ENCODE measurements at places on chromosomes 13 and 19.
A peak's percentile ranks its signal among the peaks of the same experiment; 100 is the strongest.

DNA sequence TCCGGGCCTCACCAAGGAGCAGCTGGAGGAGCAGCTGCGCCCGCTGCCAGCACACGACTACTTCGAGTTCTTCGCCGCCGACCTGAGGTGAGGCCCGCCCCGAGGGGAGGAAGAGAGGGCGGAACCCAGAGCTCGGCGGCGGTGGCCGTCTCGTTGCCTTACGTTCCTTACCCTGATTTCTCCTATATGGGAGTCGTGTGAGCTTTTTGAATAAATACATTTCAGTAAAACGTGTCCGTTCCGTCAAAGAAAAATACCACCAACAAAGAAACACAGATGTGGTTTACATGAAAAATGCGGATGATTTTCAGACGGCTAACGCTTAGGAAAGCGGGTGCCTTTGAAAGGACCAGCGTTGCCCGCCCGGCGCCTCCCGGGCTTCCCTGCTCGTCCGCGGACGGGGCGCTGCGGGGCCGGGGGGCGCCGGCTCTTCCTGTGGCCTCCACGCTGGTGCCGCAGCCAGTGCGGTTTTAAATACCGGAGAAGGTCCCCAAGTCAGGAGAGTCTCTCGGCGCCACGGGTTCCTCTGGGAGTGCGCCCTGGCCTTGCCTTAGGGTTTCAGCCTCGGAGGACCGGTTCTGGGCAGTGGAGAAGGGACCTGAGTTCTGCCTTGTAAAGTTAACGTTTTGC, 755 bp downstream of the UPF3A start:
- DNase-seq, result no peak

DNA sequence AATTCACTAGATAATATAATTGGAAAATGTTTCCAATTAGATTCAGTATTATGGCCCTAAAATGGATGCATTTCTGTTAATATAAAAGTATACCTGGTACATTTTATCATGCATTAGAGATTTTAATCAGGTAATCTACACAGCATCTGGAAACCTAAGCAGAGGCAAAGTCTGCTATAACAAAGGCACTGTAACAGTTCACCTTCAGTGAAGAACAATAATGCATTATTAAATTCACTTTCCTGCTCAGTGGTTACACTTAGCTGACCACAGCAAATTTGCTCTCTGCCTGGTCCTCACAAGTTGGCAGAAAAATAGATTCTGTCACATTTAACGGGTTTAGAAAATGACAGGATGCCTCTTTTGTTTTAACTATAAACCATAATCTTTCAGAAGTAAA, 326.9 kb downstream of the DACH1 start:
- no peak for DNase-seq

GRCh38 chr19:40457048-40457447, 8.5 kb downstream of the BLVRB start:
- no peak for DNase-seq

- peak; percentile 57 for DNase-seq
Observed at GRCh38 chr13:59677966-59678814, 485.5 kb downstream of the DIAPH3 start.

DNA sequence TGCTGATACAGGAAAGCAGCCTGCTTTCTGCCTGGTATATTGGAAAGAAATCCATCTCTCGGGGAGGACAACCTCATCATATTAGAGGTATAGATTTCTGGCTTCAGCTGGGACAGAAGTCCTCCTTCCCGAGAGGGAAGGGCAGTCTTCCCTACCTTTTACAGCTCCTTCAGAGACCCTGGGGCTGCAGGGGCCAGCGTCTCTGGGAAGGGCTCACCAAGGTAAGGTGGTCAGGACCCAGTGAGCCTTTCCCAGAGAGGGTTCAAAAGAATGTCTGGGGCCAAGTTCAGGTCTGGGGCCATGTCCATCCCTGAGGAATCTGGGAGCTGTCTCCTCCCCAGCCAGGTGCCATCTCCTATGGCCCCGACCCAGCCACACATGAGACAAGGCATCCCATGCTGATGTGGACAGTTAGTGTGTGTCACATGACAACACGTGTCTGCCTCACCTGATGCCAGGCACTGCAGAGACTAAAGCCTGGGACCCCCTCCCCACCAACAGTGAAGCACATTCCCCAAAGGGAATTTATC, 136.4 kb downstream of the URI1 start:
- DNase-seq, result no peak

- DNase-seq, result peak; percentile 99
Observed at GRCh38 chr19:55216461-55217198, 7.3 kb upstream of the PTPRH start.

DNA sequence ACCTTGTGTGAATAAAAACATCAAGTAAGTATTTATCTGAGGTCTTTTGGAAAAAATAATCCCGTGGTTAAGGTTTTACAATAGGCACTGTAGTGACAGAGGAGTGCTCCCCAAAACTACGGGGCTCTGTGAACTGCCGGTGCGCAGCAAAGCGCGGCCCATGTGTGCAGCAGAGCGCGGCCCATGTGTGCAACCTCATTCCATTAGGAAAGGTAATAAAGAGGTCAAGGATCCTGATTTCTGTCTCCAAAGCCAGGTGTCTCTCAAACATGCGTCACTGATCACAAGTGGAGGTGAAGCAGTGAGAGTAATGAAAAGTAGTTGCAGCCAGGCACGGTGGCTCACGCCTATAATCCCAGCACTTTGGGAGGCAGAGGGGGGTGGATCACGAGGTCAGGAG, 58.7 kb downstream of the MRPL57 start:
- DNase-seq, result no peak

DNA sequence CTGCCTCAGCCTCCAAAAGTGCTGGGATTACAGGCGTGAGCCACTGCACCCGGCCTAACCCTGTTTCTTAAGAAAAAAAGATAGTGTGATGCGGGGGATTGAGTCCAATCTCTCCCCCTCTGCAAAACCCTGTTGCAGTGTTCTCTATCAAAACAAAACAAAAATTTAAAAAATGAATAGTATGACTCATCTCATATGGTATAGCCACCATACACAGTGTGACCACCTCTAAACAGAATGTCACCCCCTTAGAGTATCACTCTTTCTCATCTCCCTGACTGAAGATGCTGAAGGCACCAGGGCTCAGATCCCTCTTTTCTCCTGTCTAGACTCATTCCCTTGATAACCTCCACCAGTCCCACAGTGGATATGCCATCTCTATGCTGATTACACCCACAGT, 6.8 kb upstream of the ERF start:
- no peak for DNase-seq

- peak; percentile 3 for DNase-seq
Observed at GRCh38 chr19:52896431-52897137, 851 bp downstream of the ZNF320 start.

GRCh38 chr19:42255766-42256745, 1.1 kb upstream of the ERF start:
- DNase-seq, result peak; percentile 46

GRCh38 chr19:19460761-19461265, 54.5 kb downstream of the TSSK6 start:
- DNase-seq, result peak; percentile 49

- peak; percentile 97 for DNase-seq
Observed at GRCh38 chr13:113887700-113888201, 23.9 kb upstream of the GAS6 start.

GRCh38 chr13:90108547-90108946, 1238.9 kb upstream of the MIR17HG start:
- no peak for DNase-seq

DNA sequence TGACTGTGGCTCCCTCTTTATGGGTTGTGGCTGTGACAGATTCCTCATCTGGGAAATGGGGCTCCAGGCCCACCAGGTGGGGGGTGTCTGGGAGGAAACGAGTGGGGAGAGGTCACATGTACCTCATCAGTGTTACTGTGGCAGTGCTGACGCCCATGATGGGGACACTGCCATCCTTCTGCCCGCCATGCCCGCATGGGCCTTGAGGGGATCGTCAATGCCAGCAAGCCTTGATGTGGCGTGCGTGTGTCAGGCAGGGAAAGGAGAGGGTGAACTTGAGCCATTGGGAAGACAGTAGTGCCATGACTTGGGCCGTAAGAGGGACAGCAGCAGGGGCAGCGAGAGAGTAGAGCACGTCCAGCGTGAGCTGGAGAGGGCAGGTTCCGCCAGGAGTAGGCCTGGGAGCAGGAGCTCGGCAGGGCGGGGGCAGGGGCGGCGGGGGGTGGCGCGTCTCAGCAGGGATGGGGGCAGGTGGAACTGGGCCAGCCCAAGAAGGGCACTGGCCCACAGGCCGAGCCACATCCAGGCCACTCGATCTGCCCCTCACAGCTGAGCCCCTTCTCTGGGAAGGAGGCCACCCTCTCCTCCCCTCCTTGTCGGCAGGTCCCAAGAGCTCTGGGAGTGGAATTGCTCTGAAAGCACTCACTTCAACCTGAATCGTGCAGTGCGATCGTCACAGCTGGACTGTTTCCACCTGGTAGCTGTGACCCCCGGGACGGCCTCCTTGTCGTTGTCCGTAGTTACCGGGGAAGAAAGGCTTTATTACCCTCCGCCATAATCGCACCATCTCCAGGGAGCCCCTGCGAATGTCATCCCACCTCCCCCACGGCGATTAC, 9.9 kb downstream of the KLHL26 start:
- DNase-seq, result no peak

DNA sequence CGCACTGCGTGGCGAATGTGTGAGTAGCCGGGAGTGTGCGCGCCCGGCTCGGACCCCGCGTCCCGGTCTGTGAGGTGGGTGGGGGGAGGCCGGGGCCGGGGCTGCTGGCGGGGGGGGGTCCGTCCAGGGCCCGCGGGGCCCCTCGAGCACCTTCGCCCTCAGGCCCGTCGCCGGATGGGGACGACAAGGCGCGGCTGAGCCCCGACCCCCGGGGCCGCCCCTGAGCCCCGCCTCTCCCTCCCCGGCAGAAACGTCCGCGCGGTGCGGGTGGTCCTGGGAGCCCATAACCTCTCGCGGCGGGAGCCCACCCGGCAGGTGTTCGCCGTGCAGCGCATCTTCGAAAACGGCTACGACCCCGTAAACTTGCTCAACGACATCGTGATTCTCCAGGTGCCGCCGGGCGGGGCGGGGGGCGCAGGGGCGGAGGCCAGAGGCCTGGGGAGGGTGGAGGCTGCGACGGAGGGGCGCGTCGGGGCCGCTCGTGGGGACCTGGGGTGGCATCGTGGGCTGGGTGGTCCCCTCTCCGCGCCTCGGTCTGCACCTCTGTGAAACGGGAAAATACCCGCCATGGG, 997 bp downstream of the ELANE start:
- DNase-seq, result no peak

DNA sequence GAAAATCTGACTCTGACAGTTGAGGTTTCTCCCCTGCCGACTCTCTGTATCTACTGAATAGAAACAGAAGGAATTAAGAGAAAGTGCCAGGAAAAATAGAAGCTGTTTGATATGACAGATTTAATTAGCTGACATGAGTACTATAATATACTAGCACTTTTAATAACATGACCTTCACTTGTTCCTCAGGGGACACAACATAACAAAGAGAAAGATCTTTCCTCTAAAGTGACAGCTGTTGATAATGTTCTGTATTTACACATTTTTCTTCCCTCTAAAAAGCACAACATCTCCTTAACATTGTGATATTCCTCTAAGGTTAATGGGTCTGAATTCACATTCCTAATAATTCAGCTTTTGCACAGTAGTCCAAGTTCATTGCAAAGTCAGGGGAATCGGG, 1136.0 kb downstream of the PCDH17 start:
- DNase-seq, result no peak

- DNase-seq, result no peak
Observed at GRCh38 chr13:88107570-88107969, 436.4 kb downstream of the SLITRK5 start.

GRCh38 chr19:16266586-16266942, 58.1 kb upstream of the KLF2 start:
- DNase-seq, result no peak

DNA sequence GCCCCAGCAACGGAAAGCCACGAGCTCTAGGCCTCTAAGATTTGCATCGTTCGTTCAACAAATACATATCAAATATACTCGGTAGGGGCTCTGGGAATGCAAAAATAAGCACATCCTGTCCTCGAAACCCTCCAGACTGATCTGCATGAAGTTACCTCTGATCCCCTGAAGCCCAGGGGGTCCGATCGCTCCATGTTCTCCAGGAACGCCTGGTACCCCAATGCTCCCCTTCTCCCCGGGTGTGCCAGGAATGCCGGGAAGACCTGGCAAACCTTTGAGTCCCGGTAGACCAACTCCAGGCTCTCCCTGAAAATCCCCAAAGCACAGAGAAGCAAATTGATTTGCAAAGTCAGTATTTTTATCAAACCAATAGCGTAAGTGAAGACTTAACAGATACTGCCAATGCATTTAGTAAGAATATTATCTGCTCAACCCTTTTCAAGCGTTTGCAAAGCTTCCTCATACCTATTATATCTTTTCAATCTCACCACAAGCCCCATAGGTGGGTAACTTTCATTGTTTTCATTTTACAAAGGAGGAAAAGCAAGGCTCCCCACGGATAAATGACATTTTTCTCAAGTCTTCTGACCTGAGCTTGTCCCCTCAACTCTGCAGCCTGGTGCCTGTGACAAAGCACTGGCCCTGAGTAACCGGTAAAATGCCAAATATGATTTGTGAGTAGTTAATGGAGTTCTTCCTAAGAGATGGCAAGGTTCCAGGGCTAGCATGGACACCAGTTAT, 127.7 kb downstream of the COL4A1 start:
- DNase-seq, result no peak

GRCh38 chr13:20192158-20192835, 441 bp downstream of the GJB2 start:
- no peak for DNase-seq

- DNase-seq, result no peak
Observed at GRCh38 chr13:92510416-92510815, 716.2 kb upstream of the GPC6 start.
